Esophagus squamous epithelium (tissue), 5 donors: ENCODE measurements at places on chromosomes 3 and 15.

DNA sequence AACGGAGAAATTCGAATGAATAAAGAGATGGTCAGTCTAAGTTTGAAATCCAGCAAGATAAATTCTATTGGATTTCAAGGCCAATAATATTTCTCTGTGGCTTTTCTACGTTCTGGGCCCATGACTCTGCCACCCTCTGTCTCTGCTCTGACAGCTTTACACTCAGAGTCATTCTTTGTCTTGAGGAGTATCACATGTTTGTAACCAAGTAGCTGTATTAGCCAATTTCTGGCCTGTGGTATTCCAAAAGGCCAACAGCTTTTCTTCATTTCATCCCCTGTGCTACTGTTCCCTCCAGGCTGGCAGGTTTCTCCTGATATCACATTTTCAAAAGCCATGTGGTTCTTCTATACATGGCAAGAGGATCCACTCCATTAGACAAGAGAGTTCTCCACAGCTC, 324.1 kb upstream of the CNTN4 start:
- DNase-seq, result no peak

GRCh38 chr15:75696854-75697259, 15.8 kb downstream of the CSPG4 start:
- DNase-seq, result no peak

DNA sequence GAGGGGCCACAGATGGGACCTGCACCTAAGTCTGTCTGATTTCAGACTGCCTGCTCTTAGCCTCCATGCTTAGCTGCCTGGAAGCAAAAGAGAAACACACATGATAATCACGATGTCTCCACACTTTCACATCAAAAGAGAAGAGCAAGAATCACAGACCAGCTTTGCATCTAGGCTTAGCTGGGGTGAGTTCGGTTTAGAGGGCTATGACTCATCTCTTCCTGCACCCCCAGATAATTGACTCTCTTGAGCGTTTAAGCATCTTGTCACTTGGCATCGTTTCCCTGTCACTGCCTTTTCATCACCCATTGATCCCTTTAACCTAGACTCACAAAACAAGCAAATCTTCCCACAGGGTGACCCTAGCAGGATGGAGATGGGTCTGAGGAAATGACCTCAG, 124.0 kb downstream of the NTRK3 start:
- no peak for DNase-seq

GRCh38 chr3:176798680-176799079, 398.6 kb downstream of the TBL1XR1 start:
- no peak for DNase-seq

GRCh38 chr15:51760805-51761204, 9.4 kb downstream of the TMOD2 start:
- DNase-seq, result no peak

GRCh38 chr3:86547692-86548091, 443.3 kb downstream of the VGLL3 start:
- DNase-seq, result no peak

- no peak for DNase-seq
Observed at GRCh38 chr3:30268288-30268687, 338.1 kb upstream of the TGFBR2 start.

- DNase-seq, result no peak
Observed at GRCh38 chr15:80736560-80736959, 41.5 kb downstream of the ABHD17C start.

DNA sequence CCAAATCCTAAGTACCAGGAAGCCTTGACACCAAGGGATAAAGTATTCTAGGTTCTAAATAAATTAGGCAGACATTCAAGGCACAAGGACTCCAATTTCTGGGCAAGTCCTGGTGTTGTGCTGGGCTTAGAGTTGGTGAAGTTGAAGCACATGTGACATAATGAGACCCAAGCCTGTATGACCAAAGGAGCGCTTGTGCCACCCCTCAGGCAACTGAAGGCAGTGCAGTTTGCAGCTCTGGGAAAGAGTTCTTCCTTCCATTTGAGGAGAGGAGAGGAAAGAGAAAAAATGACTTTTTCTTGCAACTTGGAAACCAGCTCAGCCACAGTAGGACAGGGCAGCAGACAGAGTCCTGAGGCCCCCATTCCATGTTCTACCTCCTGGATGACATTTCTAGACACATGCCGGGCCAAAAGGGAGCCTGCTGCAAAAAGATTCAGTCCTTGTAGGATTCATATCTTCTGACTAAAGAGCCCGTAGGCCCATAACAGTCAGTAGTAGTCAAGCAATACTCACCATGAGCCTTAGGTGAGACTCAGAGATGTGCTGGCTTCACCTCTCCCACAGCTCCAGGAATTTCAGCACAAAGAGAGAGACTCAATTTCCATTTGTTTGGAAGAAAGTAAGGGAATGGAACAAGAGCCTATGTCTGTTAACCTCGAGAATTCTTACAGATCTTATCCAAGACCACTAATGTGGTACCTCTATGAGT, 588.8 kb upstream of the BCHE start:
- DNase-seq, result no peak

DNA sequence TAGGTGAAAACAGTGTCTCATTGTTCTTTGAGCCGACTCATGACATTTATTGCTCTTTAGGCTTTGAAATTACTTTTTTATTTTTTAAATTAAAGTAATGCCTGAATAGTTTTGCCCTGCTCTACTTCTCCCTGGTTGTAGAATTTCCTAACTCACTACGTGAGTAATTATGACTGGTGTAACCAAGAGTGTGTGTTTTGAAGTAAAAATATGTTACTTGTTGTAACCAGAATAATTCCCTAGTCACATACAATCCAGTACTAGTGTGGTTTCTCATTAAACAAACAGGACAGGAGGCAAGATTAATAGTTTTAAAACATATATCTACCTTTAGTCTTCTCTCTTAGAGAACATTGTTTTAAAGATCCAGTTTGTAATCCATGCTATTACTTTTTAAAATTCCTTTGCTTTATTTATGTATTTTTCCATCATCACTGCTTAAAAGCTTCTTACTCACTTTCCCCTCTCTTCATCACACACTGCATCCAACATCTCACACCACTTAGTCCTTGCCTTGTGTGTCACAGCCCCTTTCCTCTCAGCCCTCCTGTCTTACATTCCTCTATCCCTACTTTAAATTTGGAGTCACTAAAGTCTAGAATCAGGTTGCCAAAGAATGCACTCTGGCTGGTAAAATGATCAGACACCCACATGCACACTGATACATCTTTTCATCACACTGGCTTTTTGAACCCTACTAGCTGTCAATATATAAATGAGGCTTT, 219.7 kb downstream of the WNT5A start:
- no peak for DNase-seq

GRCh38 chr3:4302747-4303146, 422 bp upstream of the SETMAR start:
- DNase-seq, result no peak

DNA sequence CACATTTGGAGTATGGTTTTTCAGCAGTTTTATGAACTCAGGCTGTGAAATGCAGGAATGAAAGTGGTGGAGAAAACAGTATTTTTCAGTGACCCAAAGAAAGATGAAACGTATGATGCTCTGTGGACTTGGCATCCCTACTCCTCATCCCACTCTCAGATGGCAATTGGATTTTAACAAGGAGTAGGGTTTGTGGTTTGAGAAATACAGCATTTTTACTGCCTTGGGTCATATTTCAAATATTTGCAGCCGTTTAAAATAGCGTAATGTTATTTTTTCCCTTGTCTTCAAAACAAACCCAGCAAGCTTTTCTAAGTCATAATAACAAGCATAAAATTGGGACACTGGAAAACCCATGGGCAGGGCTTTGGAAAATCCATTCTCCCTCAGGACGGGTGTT, 117.2 kb upstream of the LRIG1 start:
- no peak for DNase-seq

GRCh38 chr3:114566162-114566755, 272.4 kb downstream of the TIGIT start:
- no peak for DNase-seq

- no peak for DNase-seq
Observed at GRCh38 chr15:74580538-74581350, 34.9 kb upstream of the CLK3 start.

GRCh38 chr15:32029409-32029861, 880 bp upstream of the CHRNA7 start:
- DNase-seq, result no peak

- DNase-seq, result no peak
Observed at GRCh38 chr3:11457135-11457534, 184.9 kb downstream of the ATG7 start.

GRCh38 chr3:72227486-72228070, 442.6 kb upstream of the PROK2 start:
- no peak for DNase-seq

GRCh38 chr3:150308037-150308319, 100.1 kb upstream of the TSC22D2 start:
- no peak for DNase-seq

- no peak for DNase-seq
Observed at GRCh38 chr15:40870716-40871115, 3.3 kb downstream of the RHOV start.

GRCh38 chr3:707041-707440, 385.8 kb upstream of the CNTN6 start:
- no peak for DNase-seq

- DNase-seq, result no peak
Observed at GRCh38 chr3:72004749-72005292, 219.9 kb upstream of the PROK2 start.

- no peak for DNase-seq
Observed at GRCh38 chr3:127102587-127102986, 90.3 kb upstream of the PRR23E start.

GRCh38 chr15:27082526-27082925, 111.5 kb downstream of the GABRG3 start:
- no peak for DNase-seq
